ENCODE measurements at places on chromosomes 3 and 15. TPM values are rescaled to one million over a fixed set of nuclear protein-coding genes. Genes with fewer than 3 reads are reported as not detected.

GRCh38 chr3:37852097-37852496, 9.6 kb upstream of the CTDSPL start:
- no peak for DNase-seq

DNA sequence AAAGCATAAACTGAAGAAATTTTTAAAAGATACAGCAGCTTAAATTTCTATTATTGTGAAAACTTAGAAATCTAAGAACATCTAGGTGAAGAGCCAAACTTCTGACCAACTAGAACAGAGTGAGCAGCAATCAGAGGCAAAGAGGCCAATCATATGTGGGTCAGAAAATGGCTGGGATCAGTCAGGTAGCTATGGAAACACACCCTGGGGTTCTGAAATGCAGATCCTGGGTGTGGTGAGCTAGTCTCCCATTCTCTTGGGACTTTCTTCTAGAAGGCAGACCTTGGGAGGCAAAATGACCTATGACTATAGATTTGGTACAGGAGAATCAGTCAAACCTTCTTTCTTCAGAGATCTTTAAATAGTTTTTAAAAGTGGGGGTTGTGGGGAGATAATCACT, 385.8 kb downstream of the TBC1D5 start:
- DNase-seq: no peak

DNA sequence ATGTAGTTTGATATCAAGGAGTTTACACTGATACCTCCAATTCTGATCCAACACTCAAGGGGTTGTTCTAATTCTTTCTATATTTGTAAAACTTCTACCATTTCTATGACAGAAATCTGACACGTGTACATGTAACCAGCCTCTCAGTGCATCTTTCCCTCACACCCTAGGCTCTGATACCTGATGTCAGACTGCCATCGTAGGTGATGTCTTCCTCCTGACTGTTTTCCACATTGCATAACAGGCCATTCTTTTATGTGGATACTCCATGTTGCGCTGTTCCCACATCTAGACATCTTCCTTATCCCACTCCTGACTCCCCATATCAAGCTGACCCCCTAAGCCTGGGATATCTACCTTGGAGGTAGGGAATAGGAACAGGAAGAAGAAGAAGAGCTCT, 159.1 kb downstream of the FNDC3B start:
- DNase-seq: no peak

DNA sequence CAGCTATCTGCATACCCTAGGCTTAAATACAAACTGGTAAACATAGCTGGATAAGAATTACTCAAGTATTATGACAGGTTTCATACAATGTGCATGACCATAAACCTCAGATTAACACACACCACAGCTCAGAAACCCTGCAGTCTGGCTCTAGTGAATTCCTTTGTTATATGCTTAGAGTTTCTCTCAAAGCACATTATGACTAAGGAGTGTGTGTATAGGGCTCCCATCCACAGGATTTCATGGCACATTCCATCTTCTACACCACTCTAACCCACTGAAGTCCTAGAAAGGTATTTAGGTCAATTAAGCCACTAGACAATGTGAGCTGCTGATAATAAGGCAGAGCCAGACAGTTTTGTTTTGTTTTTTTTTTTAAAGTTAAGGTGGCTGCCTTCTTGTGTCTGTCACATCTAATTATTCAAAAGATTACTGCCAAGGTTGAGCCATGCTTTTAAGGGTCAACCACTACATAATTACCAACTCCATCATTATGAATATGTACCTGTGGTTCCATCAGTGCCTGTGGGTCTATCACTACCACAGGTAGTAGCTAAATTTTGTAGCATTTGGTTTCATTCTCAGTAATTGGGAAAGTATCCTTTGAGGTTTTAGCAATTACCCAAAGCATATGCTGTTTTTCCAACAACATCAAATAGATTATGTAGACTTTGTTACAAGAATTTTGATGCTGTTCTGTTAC, 107.0 kb downstream of the ALCAM start:
- no peak for DNase-seq

GRCh38 chr3:182244222-182244971, 532.7 kb downstream of the SOX2 start:
- DNase-seq: no peak

GRCh38 chr3:41317718-41318117, 118.4 kb downstream of the CTNNB1 start:
- DNase-seq: no peak

GRCh38 chr3:13282358-13282985, 137.7 kb downstream of the NUP210 start:
- peak; percentile 39 for DNase-seq

GRCh38 chr15:78130466-78131294, 565 bp downstream of the CIB2 start:
- DNase-seq: peak; percentile 59

DNA sequence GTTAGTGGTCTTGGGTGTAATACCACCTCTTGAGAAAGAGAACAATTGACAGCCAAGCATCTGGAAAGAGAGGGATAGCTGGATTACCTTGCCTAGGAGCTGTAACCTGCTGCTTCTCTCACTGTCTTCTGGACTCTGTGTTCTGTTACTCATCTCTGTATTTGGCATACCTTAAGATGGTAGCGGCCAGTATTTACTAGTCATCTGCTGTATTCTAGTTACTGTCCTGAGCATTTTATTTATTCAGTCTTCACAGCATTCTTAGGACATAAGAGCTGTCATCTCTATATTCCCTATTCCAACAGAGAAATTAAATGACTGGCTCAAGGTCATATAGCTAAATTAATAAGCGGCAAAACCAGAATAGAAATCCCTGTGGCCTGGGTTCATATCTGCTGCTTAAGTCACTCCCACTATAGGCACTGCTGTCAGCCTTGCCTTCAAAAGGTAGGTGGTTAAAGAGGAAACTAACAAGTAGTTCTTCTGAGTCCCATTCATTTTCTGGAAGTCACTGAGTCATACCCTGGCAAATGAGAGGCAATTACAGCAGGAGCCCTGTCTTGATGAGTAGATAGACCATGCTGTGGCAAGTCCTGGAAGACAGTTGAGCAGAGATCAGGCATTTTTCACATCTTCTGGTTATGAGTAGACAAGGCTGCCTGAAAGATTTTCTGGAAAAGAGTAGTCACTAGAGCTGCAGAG, 68.2 kb downstream of the RAB7A start:
- DNase-seq: no peak

DNA sequence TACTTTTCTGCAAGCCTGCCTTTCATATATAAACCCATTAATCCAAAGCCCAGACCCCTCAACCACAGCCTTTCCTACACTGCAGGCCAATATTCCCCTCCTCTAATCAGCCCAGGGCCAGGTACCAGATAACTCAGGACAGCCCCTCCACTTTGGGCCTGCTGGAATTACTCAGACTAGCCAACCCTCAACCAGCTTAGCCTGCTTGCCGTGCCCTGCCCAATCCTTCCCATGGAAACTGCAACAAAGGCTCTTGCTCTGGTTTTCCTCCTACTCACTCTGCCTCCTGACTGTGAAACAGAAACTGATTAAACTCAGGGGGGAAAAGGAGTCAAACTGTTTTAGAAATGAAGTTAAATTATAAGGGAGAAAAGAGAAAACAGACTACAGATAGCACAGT, 248.1 kb downstream of the KLF13 start:
- DNase-seq: no peak

DNA sequence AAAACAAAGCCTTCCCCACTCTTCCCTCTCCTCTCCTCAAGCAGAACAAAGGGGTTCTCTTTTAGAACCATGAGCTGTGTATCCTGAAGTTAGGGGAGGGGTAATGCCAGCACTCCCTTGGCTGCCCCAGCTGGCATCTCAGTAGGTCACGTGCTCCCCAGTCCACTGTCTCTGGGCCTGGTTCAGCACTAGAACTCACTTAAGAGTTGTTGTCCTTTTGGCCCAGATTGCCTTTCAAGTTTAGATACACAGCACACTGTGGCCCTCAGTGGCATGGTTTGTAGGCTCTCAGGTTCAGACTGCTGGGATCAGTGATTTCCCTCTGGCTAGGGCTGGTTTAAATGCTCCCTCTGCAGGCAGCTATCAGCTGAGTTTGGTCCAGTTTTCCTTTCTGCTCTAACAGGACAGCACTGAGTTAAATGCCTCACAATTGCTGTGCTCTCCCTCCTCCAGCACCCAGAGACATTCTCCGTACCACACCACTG, 188.4 kb upstream of the ST8SIA2 start:
- no peak for DNase-seq

GRCh38 chr15:75342221-75342620, 4.6 kb upstream of the NEIL1 start:
- no peak for DNase-seq

DNA sequence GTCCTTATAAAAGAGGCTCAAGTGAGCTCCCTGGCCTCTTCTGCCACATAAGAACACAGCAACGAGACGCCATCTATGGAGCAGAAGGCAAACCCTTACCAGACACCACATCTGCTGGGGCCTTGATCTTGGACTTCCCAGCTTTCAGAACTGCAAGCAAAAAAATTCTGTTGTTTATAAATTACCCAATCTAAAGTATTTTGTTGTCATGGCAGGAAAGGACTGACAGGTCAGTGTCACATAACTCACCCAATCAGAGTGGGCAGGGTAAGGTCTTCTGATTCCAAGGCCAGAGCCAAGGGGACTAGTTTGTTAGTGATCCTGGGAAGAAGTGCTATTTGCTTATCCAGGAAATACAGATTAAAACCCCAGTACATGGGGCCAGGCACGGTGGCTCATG, 98.9 kb downstream of the HMG20A start:
- no peak for DNase-seq

DNA sequence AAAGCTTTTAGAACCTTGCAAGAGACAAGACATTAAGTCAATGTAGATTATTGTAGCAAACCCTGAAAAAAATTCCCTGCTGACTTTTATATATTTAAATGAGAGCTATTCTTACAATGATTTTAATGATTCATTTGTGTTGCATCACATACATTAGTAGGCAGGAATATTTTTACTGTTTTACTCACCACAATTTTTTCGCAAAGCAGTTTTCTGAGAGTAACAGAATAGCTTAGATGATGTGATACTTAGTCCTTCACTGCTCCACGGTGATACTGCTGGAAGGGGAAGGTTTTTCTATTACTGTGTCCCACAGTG, 43.9 kb upstream of the CLRN1 start:
- no peak for DNase-seq

- DNase-seq: no peak
Measured at GRCh38 chr3:155517903-155518302, 224.4 kb upstream of the STRIT1 start.

GRCh38 chr3:152113992-152114651, 154.6 kb upstream of the MBNL1 start:
- DNase-seq: no peak

GRCh38 chr3:183265157-183265642, 12.1 kb downstream of the B3GNT5 start:
- DNase-seq: no peak

- no peak for DNase-seq
Measured at GRCh38 chr3:47605652-47606051, 27.0 kb upstream of the CSPG5 start.

GRCh38 chr3:29281094-29281343, 148 bp downstream of the RBMS3 start:
- no peak for DNase-seq

- no peak for DNase-seq
Measured at GRCh38 chr3:7226393-7226792, 365.5 kb downstream of the GRM7 start.

DNA sequence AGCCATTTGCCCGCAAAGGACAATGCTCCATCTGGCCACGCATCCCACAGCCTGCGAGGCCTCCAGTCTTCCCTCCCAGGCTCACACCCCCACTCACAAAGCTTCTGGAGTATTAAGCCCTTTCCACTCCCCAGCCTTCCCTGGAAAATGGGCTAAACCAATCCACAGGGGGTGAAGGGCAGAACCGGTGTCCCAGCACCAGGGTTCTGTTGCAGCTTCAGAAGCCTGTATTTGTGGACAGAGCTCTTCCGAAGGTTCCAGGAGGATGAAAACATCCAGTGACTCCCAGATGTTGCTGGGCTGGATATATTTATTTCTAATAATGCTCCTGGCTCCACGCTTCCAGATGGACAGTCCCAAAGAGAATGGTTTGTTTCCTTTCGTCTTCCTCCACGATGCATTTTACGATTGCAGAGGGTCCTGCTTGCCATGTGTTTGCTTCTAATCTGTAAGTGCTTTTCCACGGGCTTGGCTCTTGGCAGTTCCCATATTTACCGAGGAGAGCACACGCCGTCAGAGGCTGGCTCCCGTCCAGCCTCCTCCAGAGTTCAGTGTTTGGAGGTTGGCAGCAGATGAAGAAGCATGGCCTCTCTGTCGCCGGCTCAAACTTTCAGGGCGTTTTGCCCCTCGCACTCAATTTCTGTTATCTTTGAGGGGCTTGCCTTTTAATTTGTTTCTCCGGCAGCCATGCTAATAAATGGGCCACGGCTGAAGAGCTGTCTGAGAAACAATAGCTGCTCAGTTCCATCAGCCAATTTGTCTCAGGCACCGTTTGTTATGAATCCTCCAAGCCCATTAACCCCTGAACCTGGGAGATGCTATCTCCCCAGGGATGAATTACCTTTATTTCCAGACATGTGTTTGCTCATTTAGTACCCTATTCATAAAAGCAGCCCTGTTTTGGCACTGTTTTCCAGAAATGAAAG, 367.9 kb upstream of the PROK2 start:
- peak; percentile 75 for DNase-seq

DNA sequence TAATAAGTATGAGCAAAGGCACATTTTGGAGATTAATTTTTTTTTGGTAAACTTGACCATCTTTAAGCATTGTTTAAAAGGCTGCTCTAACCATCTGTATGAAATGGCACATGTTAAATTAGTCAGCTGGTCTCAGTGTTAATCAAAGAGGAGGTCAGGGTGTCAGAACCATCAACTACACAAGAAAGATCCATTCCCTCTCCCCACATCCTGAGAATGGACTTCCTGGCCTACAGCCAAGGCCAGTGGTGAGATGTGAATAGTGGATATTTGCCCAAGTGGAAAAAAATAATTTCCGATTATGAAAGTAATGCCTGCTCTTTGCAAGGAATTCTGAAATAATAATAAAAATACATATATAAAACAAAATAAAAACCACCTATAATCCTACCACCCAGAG, 641.7 kb downstream of the NR2F2 start:
- DNase-seq: no peak

GRCh38 chr3:169686874-169687273, 23.4 kb upstream of the MECOM start:
- DNase-seq: no peak

GRCh38 chr15:95693917-95694316, 636.6 kb upstream of the NR2F2 start:
- DNase-seq: no peak

Gene EPHA3
- 1.4 TPM for total RNA-seq

Gene PLSCR2
- total RNA-seq: 0.86 TPM

Gene CFAP100
- total RNA-seq: 21.5 TPM

Gene FOXL2
- total RNA-seq: not detected

Gene UACA
- 35.7 TPM for total RNA-seq

Gene LRRC31
- 1.1 TPM for total RNA-seq

Gene DPPA4
- total RNA-seq: not detected

Gene ZNF774
- 5.5 TPM for total RNA-seq

Gene FANCD2OS
- not detected for total RNA-seq

Gene IL5RA
- total RNA-seq: 5.6 TPM

Gene RPL29
- 765 TPM for total RNA-seq

Gene KNG1
- not detected for total RNA-seq

Gene TRIP4
- 23.2 TPM for total RNA-seq

Gene ALDH1A3
- 9.7 TPM for total RNA-seq

Gene CCR2
- total RNA-seq: 15.8 TPM

Gene LRRC49
- 7.3 TPM for total RNA-seq

Gene NANOGP8
- 0.59 TPM for total RNA-seq

Gene TP63
- total RNA-seq: 2.1 TPM

Gene SLC7A14
- 0.06 TPM for total RNA-seq

Gene SH3GL3
- total RNA-seq: 2.6 TPM

Measured in lower lobe of right lung (tissue), 2 donors.